Tracheal epithelial cell (primary cell): ENCODE measurements at places on chromosomes 2 and 18. TPM values are rescaled to one million over a fixed set of nuclear protein-coding genes. Genes with fewer than 3 reads are reported as not detected.

SLC9A2 gene
- total RNA-seq = under 0.01 and 1.2 TPM in 2 replicates

COLEC12 gene
- under 0.01 and 0.24 TPM in 2 replicates for total RNA-seq

CFC1 gene
- not detected in 2 replicates for total RNA-seq

NRBP1 gene
- 67.1 and 95.7 TPM in 2 replicates for total RNA-seq

DIPK1C gene
- not detected in 2 replicates for total RNA-seq

ACTR3 gene
- 178 and 290 TPM in 2 replicates for total RNA-seq

EPAS1 gene
- 94.7 and 197 TPM in 2 replicates for total RNA-seq

CD226 gene
- under 0.01 and 1.9 TPM in 2 replicates for total RNA-seq

HNMT gene
- total RNA-seq = 3.4 and 7.2 TPM in 2 replicates

GPR45 gene
- total RNA-seq = not detected in 2 replicates

TRIM43 gene
- total RNA-seq = 0.48 TPM in 1 of 2 replicates, not detected in the other

POTEC gene
- not detected in 2 replicates for total RNA-seq

ALKAL2 gene
- 2.2 TPM in 1 of 2 replicates, not detected in the other for total RNA-seq

CD207 gene
- not detected in 2 replicates for total RNA-seq

CACNB4 gene
- total RNA-seq = under 0.01 and 0.21 TPM in 2 replicates

C2orf72 gene
- total RNA-seq = 0.24 TPM in 1 of 2 replicates, not detected in the other

AQP12A gene
- total RNA-seq = not detected in 2 replicates

OBSL1 gene
- 14.3 and 31.8 TPM in 2 replicates for total RNA-seq

ZNF385B gene
- not detected in 2 replicates for total RNA-seq

DUSP19 gene
- total RNA-seq = 0.24 and 0.43 TPM in 2 replicates

CHRND gene
- total RNA-seq = not detected in 2 replicates

SGO2 gene
- 0.64 and 0.72 TPM in 2 replicates for total RNA-seq

MRPL44 gene
- 26.3 and 45.6 TPM in 2 replicates for total RNA-seq

TRABD2A gene
- 0.72 and 2.6 TPM in 2 replicates for total RNA-seq

FOXD4L1 gene
- total RNA-seq = under 0.01 TPM in 2 replicates

ZNF236 gene
- 8.0 and 9.6 TPM in 2 replicates for total RNA-seq

ITSN2 gene
- 24.5 and 35.2 TPM in 2 replicates for total RNA-seq

MAP3K19 gene
- under 0.01 TPM in 1 of 2 replicates, not detected in the other for total RNA-seq

ARL4C gene
- 7.7 and 33.3 TPM in 2 replicates for total RNA-seq

GATA6 gene
- total RNA-seq = 2.9 and 5.1 TPM in 2 replicates

SPATA3 gene
- not detected in 2 replicates for total RNA-seq

MMADHC gene
- 191 and 199 TPM in 2 replicates for total RNA-seq

TFCP2L1 gene
- 7.5 and 18.5 TPM in 2 replicates for total RNA-seq

C1QL2 gene
- total RNA-seq = not detected in 2 replicates

CHN1 gene
- total RNA-seq = 0.21 and 0.72 TPM in 2 replicates

NIFK gene
- 59.8 and 78.2 TPM in 2 replicates for total RNA-seq

ROCK2 gene
- 17.5 and 20.0 TPM in 2 replicates for total RNA-seq

OXER1 gene
- under 0.01 TPM in 1 of 2 replicates, not detected in the other for total RNA-seq

C2orf68 gene
- total RNA-seq = 16.0 and 20.0 TPM in 2 replicates

NPHP1 gene
- total RNA-seq = 1.2 and 3.4 TPM in 2 replicates

FMNL2 gene
- 28.3 and 39.8 TPM in 2 replicates for total RNA-seq

CAPN14 gene
- 2.2 and 6.8 TPM in 2 replicates for total RNA-seq

GPR17 gene
- not detected in 2 replicates for total RNA-seq

FBXO15 gene
- total RNA-seq = 0.48 TPM in 1 of 2 replicates, not detected in the other

CNPPD1 gene
- total RNA-seq = 30.1 and 30.9 TPM in 2 replicates

OR6B2 gene
- total RNA-seq = not detected in 2 replicates

PKDCC gene
- total RNA-seq = 1.3 and 1.9 TPM in 2 replicates

C2orf81 gene
- 0.64 and 0.72 TPM in 2 replicates for total RNA-seq

CD8B gene
- total RNA-seq = 0.24 TPM in 1 of 2 replicates, not detected in the other

IKZF2 gene
- 7.0 TPM in 2 replicates for total RNA-seq

SERPINB12 gene
- total RNA-seq = 0.43 and 0.48 TPM in 2 replicates

TTR gene
- total RNA-seq = not detected in 2 replicates

ERMN gene
- total RNA-seq = not detected in 2 replicates

CASP8 gene
- total RNA-seq = 30.6 and 35.6 TPM in 2 replicates

NDC80 gene
- total RNA-seq = 1.9 and 2.4 TPM in 2 replicates
